ENCODE measurements at places on chromosomes 6 and 20.

- DNase-seq, result no peak
These were observed 110.1 kb downstream of the MAFB start for GRCh38 chr20:40578961-40579360.

GRCh38 chr6:4543596-4543995, 232.6 kb upstream of the CDYL start:
- no peak for DNase-seq

DNA sequence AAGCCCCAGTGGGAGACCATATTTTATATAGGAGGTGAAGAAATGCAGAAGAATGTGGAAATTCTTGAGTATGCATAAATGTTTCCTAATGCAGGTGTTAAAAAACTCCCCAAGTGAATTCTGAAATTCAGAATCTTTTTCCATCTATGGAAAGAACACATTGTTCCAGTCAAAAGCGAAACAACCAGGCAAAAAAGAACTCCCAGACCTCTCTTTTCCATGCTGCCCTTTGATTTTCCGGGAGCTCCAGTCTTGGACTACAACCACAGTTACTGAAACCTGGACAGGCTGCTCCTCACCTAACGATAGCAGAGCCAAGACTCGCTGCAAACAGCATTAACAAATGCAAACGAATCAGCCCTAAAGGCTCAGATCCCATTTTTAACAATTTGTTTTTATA, 108.7 kb upstream of the CNKSR3 start:
- no peak for DNase-seq

- no peak for DNase-seq
These were observed 17.6 kb upstream of the SERPINB9 start for GRCh38 chr6:2920671-2921112.

Measured in NCI-H2081 treated with DMSO at 0.1 percent for 48 hours (cell line).